Neural progenitor cell (in vitro differentiated cells): ENCODE measurements at places on chromosomes 7 and 10. TPM values are rescaled to one million over a fixed set of nuclear protein-coding genes. Genes with fewer than 3 reads are reported as not detected.

DNA sequence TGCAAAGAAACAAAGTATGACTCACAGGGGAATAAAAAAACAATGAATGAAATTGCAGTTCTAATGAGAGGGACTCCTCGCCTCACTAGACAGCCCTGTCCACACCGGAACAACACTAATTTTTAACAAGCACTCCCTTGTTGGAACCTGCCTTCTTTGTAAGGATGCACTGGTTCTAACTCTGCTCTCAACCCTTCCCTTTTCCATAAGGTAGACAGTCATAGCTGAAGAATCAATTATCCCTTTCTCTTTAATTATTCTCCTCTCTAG, 65.1 kb downstream of the TSPAN12 start:
- no peak for DNase-seq

- DNase-seq, result no peak
Measured at GRCh38 chr7:79782256-79782655, 328.8 kb upstream of the MAGI2 start.

The FAM131B gene
- total RNA-seq, result 20.1 and 46.5 TPM in 2 replicates

- DNase-seq, result peak; percentile 16
Measured at GRCh38 chr10:58698777-58699356, 186.2 kb downstream of the BICC1 start.

- no peak for DNase-seq
Measured at GRCh38 chr7:4747013-4747412, 28.4 kb upstream of the AP5Z1 start.

- DNase-seq, result no peak
Measured at GRCh38 chr10:47363781-47364180, 15.6 kb downstream of the RBP3 start.

DNA sequence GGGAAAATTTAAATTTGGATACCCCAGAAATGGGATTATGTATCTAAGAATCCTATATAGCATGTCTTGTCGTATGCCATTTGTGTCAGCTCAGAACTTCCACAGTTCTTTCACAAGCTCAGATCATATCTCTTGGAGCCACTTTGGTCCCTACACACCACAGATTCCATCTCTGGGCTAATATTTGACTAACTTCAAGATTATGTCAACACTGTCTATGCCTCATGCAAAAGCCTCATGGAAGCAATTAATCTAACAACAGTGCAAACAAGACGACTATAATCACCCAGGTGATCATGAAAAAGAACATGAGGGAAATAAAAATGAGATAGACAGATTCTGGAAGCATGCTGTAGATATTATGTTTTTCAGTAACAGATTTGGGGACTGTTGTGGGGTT, 189.1 kb downstream of the LRRTM3 start:
- no peak for DNase-seq

- DNase-seq, result no peak
Measured at GRCh38 chr10:26780106-26780792, 80.5 kb downstream of the ABI1 start.

DNA sequence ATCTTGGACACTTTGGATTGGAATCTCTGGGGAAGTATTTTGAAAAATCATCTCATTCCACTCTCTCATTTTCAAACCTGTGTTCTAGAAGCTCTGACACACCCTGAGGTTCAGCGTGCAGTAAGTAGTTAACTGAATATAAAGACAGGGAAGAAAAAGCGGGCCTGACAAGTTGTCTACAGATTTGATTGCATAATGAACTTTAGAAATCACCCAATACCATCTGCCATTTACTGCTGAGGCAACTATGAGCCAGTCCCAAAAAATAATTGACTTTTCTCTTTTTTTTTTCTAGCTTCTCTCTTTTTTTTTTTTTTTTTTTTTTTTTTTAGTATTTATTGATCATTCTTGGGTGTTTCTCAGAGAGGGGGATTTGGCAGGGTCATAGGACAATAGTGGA, 29.5 kb downstream of the CDC123 start:
- no peak for DNase-seq

DNA sequence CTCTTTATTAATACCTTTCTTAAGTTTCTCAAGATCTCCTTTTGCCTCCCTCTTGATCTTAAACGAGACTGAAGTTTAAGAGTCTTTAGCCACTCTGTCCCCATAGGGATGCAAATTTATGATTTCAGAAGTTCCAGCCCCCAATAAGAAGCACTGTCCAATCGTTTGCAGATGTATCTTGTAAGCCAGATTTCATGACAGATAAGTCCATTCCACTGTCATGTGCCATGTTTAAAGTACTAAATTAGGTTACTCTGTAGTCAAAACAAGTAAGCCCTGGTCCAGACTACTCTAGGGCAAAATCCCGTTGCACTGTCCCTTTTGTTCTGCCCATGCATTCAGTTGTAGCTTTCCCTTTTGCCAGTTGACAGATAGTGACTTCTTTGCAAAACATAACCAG, 157.2 kb upstream of the KAT6B start:
- DNase-seq, result no peak

DNA sequence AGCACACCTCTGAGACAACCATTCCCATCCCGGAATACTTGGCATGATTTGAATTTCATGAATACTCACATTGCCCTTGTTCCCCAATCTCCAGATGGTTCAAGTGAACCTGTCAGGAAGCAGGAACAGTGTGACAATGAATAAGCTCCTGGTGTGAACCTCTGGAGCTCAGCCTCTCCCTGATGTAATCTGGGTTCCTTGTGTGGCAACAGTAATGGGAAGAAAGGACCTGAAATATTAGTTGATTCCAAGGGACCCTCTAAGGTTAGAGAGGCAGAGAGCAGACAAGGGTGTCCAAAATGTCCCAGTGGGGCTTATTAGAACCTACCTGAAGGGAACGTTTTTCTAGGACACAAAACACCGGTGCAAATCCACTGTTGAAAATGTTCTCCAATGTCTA, 8.5 kb downstream of the OR2A7 start:
- DNase-seq, result peak; percentile 1

The TMEM178B gene
- total RNA-seq, result 2.9 and 3.7 TPM in 2 replicates

- no peak for DNase-seq
Measured at GRCh38 chr10:120503689-120504088, 46.7 kb downstream of the PLPP4 start.

DNA sequence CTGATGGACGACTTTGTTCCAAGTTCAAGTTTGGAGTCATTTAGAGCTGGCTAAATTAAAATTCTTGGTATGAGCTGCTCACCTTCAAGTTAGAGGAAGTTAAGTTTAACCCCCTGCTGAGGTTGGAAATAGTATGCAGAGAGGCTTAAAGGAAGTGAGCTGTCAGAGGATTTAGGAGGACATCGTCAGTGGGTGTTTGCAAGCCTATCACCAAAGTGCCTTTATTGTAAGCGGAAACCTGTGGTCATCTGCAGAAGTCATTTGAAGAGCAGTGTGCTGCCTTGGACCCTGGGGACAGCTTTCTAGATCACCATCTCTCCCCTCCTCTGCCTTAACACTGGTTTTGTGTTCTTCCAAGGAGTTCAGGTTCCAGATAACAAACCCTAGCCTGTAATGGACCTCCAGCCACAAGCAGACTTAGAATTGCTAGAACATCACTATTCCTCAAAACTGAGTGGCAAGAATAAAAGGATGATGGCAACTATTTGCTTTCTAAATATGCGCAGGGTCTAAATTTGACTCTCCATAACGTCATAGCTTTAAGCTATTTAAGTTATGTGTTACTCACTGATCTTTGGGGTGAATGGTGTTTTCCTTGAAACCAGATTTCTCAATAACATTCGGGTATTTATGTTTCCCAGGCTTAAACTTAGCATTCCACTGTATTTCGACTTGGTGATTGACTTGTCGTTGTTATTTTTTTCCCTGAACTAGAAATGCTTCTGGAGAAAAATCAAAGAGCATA, 93.4 kb downstream of the SLC39A12 start:
- DNase-seq, result no peak

GRCh38 chr10:123929791-123930190, 38.2 kb upstream of the CPXM2 start:
- DNase-seq, result no peak

The UTF1 gene
- not detected in 2 replicates for total RNA-seq

DNA sequence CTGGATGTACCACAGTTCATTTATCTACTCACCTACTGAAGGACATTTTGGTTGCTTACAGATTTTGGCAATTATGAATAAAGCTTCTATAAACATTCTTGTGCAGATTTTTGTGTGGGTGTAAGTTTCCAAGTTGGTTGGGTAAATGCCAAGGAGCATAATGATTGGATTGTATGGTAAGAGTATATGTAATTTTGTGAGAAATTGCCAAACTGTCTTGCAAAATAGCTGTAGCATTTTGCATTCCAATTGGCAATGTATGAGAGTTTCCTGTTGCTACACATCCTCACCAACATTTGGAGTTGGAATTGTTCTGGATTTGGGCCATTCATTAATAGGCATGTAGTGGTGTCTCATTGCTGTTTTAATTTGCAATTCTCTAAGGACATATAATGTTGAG, 33.9 kb upstream of the HYAL4 start:
- DNase-seq, result no peak

DNA sequence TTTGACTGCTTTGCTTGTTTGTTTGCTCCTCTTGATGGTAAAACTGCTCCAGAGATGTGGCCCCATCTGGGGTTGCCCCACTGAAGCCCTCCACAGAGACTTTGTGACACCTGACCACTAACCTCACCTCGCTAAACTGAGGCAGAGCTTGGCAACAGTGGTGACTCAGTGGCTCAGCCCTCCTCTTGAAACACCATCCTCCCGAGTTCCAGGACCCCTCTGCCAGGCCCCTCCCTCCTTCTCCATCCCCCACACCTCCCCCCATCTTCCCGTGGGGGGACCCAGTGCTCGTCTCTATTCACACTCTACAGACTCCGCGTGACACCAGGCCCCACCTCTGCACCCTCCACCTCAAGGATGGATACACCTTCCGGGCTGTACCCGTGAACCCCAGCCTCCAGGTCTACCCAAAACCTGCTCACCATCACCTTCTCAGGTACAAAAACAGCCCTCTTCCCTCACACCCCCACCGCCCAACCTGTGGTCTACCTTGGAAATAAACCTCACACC, 19.0 kb upstream of the RET start:
- no peak for DNase-seq

DNA sequence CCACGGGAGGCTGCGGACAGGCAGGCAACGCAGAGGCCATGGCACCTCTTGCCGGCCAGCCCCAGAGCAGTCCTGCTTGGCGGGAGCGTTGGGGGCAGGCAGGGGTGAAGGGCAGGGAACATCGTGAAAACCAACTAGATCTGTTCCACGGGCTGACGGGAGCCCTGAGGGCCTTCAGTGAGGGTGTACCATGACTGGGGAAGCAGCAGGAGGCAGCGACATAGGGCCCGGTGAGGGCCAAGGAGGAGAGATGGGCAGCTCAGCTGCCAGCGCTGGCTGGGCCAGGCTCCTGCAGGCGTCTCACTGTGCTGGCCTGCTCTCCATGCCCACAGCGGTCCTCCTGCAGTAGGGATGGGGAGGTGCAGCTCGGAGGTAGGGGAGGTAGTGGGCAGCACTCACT, 196.5 kb downstream of the ELFN1 start:
- no peak for DNase-seq

DNA sequence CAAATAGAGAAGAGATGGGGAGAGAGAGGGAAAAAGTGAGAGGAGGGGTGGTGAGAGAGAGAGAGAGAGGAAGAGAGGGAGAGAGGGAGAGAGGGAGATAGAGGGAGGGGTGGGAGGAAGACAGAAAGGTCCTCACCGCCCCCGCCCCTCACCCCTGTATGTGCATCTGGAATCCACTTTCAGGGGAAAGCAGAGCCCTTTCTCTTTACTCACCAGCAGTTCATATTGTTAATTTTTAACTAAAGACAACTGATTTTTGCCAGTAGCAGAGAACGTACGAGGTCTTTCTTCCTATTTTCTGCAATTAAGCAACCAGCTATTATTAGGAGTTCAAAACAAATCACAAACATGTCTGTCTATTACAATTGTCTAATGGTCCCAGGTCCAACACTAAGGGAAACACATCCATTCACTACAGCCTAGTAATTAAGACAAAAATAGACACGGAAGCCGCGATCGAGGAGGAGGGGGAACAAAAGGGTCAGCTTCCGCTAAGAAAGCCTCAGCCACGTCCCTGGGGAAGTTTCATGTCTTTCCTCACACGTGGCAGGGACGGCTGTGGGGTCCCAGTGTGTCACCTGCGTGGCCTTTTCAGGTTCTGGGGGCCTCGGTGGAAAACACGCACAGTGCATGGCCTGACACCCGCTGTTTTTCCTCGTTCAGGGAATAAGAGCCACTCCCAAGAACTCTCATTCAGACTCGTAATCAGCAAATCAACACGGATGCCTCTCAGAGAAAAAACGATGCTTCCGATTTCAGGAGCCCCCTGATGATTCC, 572.0 kb downstream of the PTPRN2 start:
- DNase-seq, result no peak

GRCh38 chr7:112140600-112140999, 65.6 kb downstream of the DOCK4 start:
- no peak for DNase-seq

- DNase-seq, result peak; percentile 61
Measured at GRCh38 chr7:12570534-12571461, at the start of gene SCIN. TSS of gene SCIN (plus strand) at chr7:12570720. CDS start at chr7:12570787, 67 bp downstream.

DNA sequence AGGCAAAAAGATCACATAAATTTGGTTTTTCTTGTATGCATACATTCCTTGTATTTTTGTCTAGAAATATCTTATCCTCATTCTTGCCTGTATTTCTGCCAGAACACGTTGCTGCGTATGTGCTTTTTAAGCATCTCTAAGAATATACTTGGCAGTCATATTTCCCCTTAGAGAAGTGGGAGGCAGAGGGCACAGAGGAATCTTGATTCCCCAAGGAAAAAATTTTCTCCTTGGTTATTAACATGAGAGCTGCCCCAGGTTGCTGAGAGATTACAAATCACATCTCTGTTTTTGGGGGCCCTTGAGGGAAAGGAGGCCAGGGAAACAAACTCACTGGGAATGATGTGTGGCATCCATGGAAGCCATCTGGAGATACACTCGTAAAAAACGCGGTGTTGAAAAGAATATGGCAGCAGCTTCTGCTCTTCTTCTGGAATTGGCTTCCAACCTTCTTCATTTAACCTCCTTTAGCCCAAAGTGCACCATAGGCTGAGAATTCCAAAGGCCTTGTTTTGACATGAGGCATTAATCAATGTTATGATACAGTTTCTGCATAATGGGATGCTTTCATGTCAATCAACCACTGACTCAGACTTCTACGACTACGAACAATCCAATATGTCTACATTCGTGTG, 684.3 kb upstream of the SORCS1 start:
- no peak for DNase-seq

The COL13A1 gene
- 1.3 and 9.5 TPM in 2 replicates for total RNA-seq
